Activated CD4-positive, alpha-beta T cell treated with anti-CD3 and anti-CD28 coated beads, Interleukin-2, amount 10 ng/mL, durations not matched to agents 24 days and 14 days (primary cell): ENCODE measurements at places on chromosomes 11 and 22. TPM values are rescaled to one million over a fixed set of nuclear protein-coding genes. Genes with fewer than 3 reads are reported as not detected.

SLC6A5 gene
- total RNA-seq = not detected in 2 replicates

DNA sequence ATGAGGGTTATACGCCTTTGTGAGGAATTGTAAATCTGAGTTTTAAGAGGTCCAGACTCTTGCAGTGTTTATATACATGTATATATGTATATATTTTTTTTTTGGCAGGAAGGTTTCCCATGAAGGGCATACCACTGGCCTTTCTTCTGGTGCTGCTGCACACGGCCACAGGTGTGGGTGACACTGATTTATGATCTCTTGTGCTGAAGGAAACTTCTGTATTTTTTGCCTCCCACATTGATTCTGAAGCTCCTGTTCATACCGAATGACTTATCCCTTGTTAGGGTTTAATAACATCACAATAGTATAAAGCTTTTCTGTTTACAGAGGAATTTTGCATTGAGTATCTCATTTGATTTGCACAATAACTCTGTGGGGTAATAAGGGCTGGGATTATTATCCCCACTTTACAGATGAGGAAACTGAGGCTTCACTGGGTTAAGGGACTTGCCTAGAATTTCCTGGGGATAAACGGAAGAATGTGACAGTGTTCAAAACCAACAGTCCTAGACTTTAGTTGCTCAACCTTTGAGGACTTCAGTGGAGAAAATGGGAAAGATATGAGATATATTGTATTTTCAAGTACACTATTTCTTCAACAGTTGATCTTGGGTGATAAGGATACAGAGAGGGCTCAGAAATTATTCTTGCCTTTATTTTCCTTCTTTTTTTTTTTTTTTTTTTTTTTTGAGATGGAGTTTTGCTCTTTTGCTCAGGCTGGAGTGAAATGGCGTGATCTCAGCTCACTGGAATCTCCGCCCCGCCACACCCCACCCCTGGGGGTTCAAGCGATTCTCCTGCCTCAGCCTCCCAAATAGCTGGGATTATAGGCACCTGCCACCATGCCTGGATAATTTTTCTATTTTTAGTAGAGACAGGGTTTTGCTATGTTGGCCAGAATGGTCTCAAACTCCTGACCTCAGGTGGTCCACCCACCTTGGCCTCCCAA is 70.1 kb downstream of the MICAL2 start:
- DNase-seq = no peak
- peak overlapping the region; percentile 89 for H3K27ac ChIP-seq
- H3K4me1 ChIP-seq = peaks cover 63% of the 10 kb centered on the region
- H3K27me3 ChIP-seq = no peaks in the 10 kb centered on the region

CRYBB3 gene
- 0.49 TPM in 1 of 2 replicates, not detected in the other for total RNA-seq

DNA sequence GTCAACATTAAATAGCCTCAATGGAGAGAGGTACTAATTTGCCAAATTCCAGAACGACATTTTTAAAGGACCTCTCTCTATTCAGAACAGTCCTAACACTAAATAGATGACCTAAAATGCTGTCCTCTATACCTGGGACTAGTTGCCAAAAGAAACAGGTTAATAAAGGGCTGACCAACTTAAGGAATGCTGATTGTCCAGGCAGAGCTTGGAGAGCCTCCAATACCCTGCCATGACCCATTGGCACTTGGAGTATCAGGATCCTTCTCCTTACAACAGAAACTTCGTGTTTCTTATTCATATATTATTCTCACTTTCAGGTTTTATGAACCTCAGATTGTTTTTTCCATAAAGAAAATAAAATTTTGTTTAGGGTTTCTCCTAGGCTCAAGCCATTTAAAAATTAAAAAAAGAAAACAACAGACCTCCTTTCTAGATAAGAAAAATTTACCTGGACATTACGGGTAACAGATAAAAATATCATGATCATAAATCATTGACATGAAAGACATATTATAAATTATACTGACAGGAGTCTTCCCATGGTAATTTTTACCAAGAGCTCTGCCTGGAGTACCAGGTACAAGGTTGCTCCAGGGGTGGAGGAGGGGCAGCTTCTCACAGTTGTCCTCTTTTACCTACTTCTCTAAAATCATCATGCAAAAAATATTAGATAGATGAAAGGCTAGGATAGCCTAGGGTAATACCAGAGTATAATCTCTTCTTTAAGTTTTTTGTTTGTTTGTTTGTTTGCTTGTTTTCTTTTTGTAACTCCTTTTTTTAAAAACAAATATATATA is 2.0 kb downstream of the LRRC4C start:
- no peak overlapping the region for H3K27ac ChIP-seq
- DNase-seq = no peak
- H3K4me3 ChIP-seq = no peak overlapping the region
- H3K27me3 ChIP-seq = peaks cover 4% of the 10 kb centered on the region

DNA sequence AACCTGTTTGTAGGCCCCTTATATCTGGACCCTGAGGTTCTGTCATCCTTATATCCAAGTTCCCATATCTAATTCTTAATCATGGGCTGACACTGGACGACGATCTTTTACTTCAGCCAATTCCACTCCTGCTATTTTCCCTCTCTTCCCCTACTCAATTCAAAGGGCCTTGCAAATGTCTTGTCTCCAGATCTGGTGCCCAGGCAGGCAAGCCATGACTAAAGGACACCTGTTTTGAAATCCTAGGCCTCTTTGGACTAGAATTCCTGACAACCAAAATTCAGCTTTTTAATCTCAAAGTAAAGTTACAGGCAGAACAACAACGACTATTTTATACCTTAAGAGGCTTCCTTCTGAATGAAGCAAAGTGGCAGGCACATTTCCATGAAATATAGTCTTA is 963.4 kb downstream of the DLG2 start:
- no peaks in the 10 kb centered on the region for H3K4me1 ChIP-seq
- no peaks in the 10 kb centered on the region for H3K36me3 ChIP-seq
- no peak overlapping the region for H3K27ac ChIP-seq
- H3K27me3 ChIP-seq = no peaks in the 10 kb centered on the region
- no peak overlapping the region for H3K4me3 ChIP-seq

DNA sequence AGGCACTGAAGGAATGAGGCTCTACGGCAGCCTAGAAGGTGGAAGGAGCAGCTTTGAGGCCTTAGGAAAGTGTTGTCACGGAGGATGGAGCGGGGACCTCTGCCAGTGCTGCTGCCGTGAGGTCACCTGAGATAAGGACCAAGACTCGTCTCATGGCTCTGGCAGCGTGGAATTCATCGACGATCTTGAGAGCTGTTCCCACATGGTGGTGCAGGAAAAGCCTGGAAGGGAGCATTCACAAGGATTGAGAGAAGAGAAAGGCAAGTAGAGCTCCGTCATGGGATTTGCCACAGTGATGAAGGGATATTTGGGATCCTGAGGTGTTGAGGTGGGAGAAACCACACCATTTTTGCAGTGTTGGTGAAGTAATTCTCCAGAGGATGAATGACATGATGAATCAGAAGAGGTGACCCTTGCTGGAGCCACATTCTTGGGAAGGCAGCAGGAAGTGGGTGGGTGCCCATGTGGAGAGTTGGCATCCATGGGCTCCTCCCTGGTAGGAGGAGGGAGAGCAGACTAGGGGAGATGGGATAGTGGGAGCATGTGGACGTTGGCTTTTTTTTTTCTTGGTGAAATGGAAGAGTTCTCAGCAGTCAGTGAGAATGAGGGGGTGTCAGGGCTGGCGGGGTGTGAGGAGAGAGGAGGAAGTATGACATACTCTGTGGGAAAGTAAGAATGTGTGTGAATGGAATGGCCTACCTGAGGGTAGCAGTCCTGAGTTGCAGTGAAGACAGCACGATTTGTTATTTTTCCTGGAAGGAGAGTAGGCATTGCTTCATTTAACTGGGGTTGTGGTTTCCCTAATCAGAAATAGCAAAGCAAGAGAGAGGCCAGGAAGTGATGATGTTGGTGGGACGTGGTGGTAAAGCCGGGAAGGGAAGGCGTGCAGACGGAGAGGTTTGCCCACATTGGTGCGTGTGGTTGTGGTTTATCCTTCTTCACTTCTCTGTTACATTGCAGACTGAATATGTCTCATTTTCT is 11.1 kb downstream of the PPP6R3 start:
- H3K4me3 ChIP-seq = peak overlapping the region; percentile 86
- H3K4me1 ChIP-seq = peaks cover 65% of the 10 kb centered on the region
- no peaks in the 10 kb centered on the region for H3K27me3 ChIP-seq
- peak overlapping the region; percentile 89 for H3K27ac ChIP-seq
- peaks cover 37% of the 10 kb centered on the region for H3K36me3 ChIP-seq

GRCh38 chr11:96193745-96194443 is 149.1 kb downstream of the MAML2 start:
- H3K4me3 ChIP-seq = peak overlapping the region; percentile 42
- H3K4me1 ChIP-seq = peaks cover 65% of the 10 kb centered on the region
- DNase-seq = no peak
- peak overlapping the region; percentile 50 for H3K27ac ChIP-seq
- no peaks in the 10 kb centered on the region for H3K27me3 ChIP-seq

DNA sequence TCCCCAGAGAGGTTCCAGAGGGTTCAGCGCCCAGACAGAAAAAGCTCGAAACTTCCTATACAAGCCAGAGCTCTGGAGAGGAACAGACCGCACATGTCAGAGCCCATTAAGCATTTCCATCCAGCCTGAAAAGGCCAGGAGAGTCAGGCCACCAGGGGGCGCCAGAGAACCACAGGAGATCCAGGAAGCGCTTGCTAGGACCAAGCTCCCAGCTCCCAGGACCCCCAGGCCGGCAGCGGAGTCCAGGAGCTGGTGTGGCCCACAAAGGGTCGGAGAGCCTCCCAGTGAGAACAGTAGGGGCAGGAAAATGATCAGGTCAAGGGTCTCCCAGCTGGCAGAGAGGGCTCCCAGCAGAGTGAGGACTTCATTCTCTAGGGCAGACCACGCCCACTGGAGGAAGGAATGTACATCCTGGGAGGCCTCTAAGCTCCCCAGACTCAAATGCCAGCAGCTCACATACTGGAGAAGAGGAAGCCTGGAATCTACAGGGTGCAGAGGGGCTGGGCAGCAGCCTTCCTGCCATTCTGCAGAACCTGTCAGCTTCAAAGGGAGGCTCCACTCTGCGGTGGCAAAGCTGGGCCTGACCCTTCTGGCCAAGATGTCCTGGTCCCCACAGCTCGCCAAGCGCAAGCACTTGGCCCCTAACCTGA is 2.1 kb upstream of the MEI1 start:
- peaks cover 15% of the 10 kb centered on the region for H3K4me1 ChIP-seq
- H3K4me3 ChIP-seq = peak overlapping the region; percentile 34
- H3K27me3 ChIP-seq = peaks cover 2% of the 10 kb centered on the region
- DNase-seq = peak; percentile 97
- H3K36me3 ChIP-seq = peaks cover 3% of the 10 kb centered on the region

GRCh38 chr22:23697031-23697970 is 6.5 kb downstream of the RGL4 start:
- peaks cover 51% of the 10 kb centered on the region for H3K4me1 ChIP-seq
- DNase-seq = peak; percentile 63
- peaks cover 56% of the 10 kb centered on the region for H3K36me3 ChIP-seq

- H3K4me3 ChIP-seq = no peak overlapping the region
- H3K27me3 ChIP-seq = peaks cover 4% of the 10 kb centered on the region
- H3K36me3 ChIP-seq = no peaks in the 10 kb centered on the region
- H3K27ac ChIP-seq = no peak overlapping the region
- DNase-seq = no peak
Measured at GRCh38 chr22:29704528-29705285, 15.1 kb upstream of the CABP7 start.
